ENCODE measurements at places on chromosomes 4 and X. TPM values are rescaled to one million over a fixed set of nuclear protein-coding genes. Genes with fewer than 3 reads are reported as not detected.

Gene TLR1
- under 0.01 TPM for total RNA-seq

Gene PNMA6F
- total RNA-seq = not detected

Gene HERC5
- total RNA-seq = 0.33 TPM

Gene NXF2
- not detected for total RNA-seq

Gene HSFX2
- not detected for total RNA-seq

Gene LRAT
- 1.1 TPM for total RNA-seq

Gene PCDH11X
- total RNA-seq = not detected

Gene SAGE1
- not detected for total RNA-seq

Gene FGF5
- total RNA-seq = 3.5 TPM

Data from mesangial cell (primary cell).